ENCODE measurements at places on chromosomes 13 and 19.

GRCh38 chr19:50230379-50231351 lies 27.2 kb downstream of the MYH14 start:
- DNase-seq = no peak

- no peak for DNase-seq
These were observed 15.5 kb upstream of the SERPINE3 start for GRCh38 chr13:51323824-51324511.

GRCh38 chr13:76622315-76623040 lies 263.7 kb downstream of the KCTD12 start:
- DNase-seq = no peak

DNA sequence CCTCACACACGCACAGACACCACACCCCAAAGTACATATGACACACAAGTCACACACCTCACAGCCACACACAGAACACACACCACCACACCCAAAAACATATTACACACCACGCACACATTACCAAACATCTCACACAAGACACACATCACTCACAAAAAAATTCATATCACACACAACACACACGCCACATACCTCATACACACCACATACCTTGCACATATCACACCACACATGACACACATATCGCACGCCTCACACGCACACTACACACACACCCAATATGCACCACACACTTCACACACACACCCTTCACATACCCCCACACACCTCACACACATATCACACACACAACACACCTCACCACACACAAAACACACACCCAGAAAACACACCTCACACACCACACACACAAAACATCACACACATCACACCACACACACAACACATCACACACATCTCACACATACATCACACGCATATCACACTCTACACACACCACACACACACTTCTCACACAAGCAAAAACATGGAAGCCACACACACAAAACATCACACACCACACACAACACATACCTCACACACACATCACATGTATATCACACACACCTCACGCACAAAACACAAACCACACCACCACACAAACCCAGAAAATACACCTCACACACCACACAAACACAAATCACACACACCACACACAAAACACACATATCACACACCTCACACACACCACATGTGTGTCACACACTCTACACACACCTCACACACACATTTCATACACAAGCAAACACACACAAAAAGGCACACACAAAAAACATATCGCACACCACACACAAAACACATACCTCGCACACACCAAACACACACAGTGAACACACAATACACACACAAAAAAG lies 132.1 kb downstream of the CRYL1 start:
- no peak for DNase-seq

DNA sequence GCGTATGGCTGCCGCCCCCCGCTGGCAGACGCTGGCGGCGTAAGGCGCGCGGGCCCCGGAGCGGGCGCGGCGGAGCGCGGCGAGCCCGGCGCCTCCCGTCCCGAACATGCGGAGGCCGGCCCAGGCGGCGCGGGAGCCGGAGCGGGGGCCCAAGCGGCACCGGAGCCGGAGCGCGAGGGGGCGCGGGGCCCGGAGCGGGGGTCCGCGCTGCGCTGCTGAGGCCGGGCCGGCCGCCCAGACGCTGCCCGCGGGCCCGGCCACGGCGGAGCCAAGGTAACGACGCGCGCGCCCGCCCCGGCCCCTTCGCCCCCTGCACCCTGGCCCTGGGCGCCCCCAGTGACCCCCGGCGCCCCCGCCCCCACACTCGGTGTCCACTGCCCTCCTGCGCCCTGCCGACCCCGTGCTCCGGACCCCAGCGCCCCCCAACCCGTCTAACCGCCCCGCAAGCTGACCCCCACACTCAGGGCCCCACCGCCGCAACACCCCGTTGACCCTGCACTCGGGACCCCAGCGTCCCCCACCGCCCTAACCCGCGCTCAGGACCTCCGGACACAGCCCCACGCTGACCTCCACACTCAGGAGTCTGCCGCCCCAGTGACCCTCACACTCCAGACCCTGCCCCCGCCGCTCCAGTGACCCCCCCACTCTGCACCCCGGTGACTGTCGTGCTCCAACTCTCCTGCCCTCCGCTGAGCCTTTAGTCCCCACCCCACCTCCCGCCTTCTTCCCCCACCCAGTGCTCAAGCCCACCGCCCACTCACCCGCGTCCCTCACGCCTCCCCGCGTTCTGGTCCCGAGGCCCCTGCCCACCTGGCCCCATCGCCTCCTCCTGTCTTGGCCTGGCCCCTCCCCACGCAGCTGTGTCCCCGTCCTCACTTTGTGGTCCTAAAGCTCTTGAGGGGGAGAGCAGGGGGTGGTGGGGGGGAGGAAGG lies at the start of gene CSNK1G2:
Gene CSNK1G2, plus strand, starts transcription at position 27 of the 932 bp plus-strand sequence. CDS start 28,601 bp downstream, outside the sequence.
- DNase-seq = no peak

DNA sequence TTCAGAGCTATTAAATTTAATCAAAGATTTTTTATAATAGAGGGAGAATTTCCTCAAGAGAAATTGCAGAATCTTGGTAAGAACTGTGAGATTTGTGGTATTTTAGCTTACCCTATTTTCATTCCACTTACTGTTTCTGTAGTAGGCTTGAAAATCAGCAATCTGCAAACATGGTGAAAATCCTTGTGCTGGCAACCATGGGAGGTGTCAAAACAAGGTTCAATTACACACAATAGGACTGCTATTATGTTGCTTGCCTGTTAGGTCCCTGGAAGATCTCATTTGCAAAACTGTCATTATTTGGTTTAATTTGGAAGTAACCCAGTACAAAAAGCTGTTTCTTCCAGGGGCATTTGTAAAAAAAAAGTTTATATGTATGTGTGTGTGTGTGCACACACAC lies 662.8 kb upstream of the SLITRK6 start:
- DNase-seq = no peak

GRCh38 chr13:48678316-48678715 lies 24.6 kb downstream of the CYSLTR2 start:
- DNase-seq = no peak

GRCh38 chr13:91174886-91175501 lies 172.5 kb upstream of the MIR17HG start:
- no peak for DNase-seq

DNA sequence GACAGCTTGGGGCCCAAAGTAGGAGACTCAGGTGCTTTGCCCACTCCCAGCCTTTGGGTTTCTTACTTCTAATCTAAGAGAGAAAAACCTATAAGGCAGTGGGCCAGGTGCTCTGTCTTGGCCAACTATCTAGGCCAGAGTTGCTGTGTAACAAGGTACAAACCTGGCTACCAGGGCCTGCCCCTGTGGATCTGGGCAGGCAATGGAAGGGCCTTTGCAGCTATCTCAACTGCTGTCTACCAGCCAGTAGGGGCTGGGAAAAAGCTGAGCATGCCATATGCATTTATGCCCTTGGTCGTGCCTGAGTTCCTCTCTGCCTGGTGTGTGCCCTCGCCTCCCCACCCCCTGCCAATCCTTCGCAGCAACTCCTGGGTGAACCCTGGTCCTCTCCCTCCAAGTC lies 16.7 kb upstream of the SERPINE3 start:
- DNase-seq = no peak

DNA sequence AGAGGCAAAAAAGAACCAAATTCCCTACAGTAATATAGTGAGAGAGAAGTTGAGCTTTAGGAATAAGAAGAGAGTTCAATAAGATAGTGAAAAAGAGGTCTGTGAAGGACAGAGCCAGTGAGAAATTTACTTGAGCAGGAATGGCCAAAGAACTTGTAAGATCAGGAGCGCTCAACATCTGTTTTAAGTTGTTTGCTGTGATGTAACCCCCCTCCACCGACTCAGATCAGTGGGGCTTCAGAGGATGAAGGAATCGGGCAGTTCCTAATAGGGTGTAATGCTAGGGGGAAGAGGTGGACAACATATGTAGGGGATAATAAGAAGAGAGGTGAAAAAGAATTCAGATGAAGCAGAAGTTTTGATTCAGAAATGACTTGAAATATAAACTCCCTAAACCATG lies 85.3 kb upstream of the FNDC3A start:
- DNase-seq = no peak

GRCh38 chr13:36509369-36509768 lies 77.1 kb downstream of the CCNA1 start:
- no peak for DNase-seq

DNA sequence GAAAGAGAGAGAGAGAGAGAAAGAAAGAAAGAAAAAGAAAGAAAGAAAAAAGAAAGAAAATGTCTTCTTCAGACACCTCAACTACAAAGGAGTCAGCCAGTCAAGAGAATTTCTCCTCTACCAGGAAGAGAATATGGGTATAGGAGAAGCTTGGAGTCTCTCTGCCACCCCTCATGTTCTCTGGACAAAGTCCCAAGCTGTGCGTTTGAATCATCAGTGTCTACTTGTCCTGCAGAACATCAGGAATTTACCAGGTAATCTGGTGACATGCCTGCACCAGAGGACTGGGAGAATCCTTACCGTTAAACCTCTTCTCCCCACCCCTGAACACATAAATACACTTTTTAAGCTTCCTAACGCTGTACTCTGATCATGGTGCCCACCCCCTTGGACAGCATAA lies 119.5 kb downstream of the TM9SF2 start:
- no peak for DNase-seq

DNA sequence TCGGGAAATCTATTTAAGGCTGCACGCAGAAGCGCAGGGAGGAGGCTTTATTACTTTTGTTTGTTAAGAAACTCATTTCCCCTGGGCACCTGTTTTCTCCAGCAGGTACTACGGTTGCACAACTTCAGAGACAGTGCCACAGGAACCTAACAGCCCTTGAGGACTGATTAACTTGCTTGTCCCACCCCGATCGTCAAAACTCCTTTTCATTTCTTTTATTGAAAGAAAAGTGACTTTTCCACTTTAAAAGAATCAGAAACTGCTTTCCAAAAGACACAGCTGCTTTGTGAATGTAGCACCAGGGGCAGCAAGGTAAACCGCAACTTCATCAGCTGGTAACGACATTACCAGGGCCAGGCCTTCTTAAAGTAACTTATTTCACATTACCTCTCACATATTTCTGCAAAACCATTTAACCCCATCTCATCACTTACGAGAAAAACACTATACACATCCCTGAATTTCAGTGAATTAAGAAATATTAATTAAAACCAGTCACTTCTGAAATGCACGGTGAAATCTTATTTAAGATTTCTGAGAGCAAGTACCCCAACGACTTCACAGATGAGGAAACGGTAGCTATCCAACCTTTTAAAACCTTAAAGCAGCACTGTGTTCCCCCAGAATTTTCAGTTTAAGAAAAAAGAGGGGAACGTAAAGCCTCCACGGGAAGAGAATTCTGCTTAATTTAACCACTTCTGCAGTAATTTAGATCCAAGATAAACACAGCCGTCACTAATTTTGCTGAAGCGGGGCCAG lies 1.4 kb downstream of the ANKRD10 start:
- no peak for DNase-seq

DNA sequence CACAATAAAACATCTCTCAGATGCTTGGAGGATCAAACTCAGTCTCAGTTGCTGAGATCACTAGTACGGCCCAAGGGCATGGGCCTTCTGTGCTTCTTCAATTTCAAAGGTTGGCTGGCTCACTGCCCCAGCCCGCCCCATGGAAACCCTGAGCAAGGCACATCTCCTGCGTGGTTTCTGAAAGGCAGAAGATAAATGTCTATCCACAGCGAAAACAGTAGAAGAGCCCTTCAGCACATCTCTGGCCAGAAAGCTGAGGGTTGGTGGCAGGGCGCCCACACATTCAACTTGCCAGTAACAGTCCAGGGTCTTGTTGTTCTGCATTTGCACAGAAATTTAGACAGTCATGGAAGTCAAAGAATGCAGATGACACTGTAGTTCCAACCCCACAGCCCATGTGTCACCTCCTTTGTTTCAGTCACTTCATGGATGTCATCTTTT lies 24.0 kb upstream of the KATNAL1 start:
- no peak for DNase-seq

GRCh38 chr13:110875241-110875640 lies 39.6 kb downstream of the ANKRD10 start:
- DNase-seq = no peak

GRCh38 chr19:6238643-6239281 lies 41.0 kb downstream of the MLLT1 start:
- DNase-seq = no peak

DNA sequence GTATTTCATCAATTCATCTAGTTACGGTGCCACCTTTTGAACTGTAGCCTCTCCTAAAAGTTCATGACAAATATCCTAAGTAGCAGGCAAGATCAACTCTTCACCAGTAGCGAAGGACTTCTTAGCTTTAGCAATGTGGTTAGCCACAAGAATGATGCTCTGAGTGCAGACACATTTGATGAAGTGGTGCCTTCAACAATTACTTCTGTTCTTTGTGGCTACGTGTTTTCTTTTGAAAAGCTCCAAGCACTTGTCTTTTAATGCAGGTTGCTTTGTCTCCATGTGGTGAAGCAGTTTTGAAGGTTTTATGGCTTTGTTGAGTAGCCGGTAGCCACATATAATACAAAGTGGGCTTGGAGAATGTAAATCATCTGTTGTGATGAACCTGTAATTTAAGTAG lies 194.7 kb downstream of the B3GLCT start:
- no peak for DNase-seq

- no peak for DNase-seq
These were observed 25.5 kb downstream of the RANBP3 start for GRCh38 chr19:5952193-5953029.

- no peak for DNase-seq
These were observed 83.1 kb downstream of the ZNF486 start for GRCh38 chr19:20250121-20250520.

- DNase-seq = no peak
These were observed 127.2 kb upstream of the GJB6 start for GRCh38 chr13:20359335-20359734.

DNA sequence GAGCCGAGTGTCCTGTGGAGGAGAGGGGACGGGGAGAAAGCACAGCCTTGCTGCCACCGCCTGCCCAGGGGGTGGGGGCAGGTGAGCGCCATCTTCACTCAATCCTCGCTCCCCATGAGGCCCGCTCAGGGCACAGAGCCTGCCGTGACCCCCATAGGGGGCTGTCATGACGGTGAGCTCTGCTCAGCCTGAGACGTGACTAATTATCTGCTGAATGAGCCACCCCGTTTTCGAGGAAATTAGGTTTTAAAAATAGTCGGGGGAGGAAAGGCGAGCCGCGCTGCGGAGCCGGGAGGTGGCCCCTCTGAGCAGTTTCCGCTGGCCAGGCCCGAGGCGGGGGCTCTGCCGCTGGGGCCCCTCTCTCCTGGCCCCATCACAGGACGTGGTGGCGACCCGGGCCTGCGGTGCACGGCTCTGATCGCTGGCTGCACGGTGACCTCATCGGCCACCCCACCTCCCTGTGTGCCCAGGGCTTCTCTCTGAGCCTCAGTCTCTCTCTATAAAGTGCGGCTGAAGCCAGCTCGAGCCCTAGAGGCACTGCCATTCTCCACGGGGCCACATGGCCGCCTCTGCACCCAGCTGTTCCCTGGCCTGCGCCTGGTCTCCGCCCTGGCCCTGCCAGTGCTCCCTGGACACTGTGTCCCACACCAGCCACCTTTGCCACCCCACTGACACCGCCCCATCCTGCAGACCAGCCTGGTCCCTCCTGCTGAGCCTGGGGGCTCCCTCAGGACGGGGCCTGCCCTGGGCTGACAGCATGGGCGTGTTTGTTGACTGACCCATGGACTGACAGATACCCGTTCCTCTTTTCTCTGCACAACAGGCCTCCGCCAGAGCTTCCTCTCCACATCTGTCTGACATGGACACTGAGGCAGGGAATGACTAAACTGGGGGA lies 28.3 kb downstream of the PIP5K1C start:
- no peak for DNase-seq
